H54 (cell line): ENCODE measurements at places on chromosomes 1 and 21.

GRCh38 chr1:33288976-33289857 lies 31.7 kb downstream of the A3GALT2 start:
- no peak for DNase-seq

DNA sequence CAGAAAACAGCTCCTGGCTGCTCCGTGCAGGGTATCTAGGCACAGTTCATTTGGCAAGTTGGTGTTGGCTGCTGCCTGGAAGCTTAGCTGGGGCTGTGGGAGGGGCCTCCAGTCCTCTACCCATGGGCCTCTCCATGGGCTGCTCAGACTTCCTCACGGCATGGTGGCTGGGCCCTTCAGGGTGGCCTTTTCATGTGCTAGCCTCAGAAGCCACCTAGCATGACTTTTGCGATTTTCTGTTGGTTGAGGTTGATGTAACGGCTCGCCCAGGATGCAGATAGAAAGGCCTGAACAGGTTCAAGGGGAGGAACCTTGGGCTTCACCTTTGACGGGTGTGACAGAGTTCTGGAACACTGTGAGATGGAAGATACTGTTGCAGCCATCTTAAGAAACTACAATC lies 25.8 kb upstream of the LHX4 start:
- no peak for DNase-seq

DNA sequence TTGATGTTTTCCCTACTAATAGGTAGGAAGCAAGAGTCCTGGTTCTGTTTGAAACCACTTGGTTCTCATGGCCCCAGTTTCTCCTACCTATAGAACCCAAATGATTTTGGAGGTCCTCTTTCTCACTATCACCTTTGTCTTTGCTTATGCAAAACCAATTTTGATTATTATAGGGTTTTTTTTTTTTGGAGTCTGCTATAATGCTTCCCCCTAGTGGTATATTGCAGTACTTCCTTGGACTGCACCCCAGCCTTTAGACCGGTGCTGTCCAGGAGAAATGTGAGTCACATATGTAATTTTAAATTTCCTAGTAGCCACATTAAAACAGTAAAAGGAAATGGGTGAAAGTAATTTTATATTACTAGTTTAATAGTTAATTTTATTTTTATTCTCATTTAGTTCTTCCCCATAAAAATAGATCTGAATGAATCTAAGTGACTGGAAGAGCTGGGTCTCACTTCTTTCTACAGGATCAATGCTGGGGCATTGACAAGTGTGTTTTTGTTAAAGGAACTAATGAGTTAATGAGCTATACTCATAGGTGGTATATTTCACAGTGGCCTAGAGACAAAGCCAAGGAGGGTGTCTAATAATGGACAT lies 10.6 kb downstream of the FCMR start:
- no peak for DNase-seq

DNA sequence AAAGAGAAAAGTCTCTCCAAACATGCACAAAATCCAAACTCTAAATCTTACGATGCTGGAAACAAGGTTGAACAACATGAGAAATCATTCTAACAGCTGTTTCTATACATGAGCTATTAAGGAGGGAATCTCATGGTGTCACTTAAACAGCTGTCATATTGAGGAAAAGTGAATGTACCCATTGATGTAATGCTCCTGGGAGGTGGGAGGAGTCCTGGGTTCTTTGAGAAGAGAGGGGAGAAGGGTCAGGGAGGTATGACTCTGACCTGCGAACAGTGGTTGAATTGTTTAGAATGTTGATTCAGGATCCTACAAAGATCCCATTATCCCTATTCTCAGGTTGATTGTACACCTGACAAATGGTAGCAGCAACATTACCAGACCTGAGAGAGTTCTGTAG lies 49.3 kb downstream of the ZC3H11B start:
- no peak for DNase-seq

DNA sequence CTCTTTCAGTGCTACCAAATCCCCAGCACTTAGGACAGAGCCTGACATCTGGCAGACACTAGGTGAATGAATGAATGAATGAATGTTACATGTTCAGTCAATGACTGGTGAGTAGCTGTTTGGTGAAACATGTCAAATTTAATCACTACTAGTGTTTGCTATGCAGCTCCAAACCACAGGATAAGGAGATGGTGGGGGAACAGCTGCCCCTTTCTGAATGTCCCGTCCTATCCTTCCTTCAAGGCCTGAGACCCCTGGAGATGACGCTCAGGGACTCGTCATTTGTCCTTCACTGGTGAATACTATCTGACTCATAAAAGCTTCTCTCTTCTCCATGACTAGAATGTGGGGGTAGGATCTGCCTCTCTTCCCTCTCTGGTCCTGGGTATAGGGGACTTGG lies 175.4 kb downstream of the HIVEP3 start:
- DNase-seq, result no peak

GRCh38 chr1:9291914-9292360 lies 757 bp upstream of the SPSB1 start:
- no peak for DNase-seq

DNA sequence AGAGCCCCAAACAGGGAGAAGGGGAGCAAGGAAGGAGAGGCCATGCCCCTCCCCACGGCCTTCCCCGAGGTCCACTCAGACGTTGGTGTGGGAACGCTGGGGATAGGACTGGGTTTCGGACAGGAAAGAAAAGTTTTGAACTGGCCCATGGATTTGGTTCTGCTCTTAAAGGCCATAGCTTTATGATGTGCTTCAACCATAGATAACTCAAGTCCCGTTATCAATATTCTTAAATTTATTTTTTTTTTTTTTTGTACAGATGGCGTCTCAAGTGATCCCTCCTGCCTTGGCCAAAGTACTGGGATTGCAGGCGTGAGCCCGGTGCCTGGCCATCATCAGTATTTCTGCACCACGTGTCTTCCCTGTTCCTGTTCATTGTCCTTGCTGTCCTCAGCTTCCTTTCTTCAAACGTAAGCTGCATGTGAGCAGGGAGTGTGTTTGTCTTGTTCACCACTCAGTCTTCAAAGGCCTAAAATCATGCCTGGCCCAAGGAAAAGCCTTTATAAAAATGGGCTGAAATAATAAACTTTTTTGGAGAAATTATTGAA lies 820 bp upstream of the KRTAP10-1 start:
- DNase-seq, result no peak

GRCh38 chr1:215660259-215660658 lies 93.2 kb downstream of the KCTD3 start:
- DNase-seq, result no peak

DNA sequence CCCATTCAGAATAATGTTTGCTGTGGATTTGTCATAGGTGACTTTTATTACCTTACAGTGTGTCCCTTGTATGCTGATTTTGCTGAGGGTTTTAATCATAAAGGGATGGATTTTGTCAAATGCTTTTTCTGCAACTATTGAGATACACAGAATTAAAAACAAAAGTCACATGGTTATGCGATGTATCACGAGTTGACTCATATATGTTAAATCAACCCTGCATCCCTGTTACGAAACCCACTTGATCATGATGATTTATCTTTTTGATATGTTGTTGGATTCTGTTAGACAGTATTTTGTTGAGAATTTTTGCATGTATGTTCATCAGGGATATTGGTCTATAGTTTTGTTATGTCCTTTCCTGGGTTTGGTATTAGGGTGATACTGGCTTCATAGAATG lies 10.7 kb upstream of the OR2T34 start:
- no peak for DNase-seq

DNA sequence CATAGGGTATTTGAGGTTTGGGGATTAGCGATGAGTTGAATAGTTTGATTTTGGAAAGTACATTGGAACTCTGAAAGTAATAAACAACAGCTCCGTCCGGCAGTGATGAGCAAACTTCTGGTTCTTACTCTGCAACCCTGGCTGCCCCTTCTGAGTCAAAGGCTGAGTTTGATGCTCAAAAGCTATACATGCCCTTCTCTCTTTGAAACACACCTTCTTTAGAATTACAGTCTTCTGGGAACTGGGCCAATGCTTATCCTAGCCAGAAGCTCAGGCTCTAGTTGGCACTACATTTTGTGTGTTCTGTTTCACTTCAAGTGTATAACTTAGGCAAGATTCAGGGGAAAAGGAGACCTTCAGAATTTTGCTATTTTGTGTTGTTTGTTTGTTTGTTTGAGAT lies 9.3 kb downstream of the AHCYL1 start:
- no peak for DNase-seq

GRCh38 chr1:207813946-207814345 lies 62.1 kb downstream of the CD46 start:
- no peak for DNase-seq

DNA sequence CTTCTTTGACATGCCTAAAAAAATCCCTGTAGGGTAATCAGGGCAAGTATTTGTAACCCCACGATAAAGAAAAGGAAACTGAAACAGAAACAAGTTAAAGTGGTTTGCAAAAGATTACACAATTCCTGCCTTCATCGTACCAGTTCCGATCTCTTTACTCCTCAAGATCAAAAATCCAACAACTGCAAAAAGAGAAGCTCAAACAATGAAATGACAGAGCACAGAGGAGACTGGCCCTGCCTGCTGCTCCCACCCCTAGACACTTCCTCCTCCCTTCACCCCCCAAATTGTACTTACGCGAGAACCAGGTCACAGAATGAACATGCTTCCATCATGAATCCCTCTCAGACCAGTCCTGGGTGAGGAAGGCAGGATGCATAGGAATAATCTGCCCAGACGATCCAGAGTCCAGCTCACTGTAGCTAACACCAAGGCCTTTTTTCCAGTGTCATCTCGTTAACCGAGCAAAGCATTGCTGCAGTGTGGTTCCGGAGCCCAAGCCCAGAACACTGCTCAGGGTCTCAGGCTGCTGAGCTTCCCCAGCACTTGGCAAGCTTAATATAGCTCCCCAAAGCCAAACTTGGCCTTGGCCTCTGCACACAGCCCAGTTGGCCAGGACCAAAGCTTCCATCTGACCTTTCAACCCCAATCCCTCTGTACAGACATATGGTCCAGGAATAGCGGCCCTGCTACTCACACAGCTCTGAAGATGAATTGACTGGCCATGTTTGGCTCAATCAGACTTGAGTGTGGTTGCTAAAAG lies 20.3 kb downstream of the RXRG start:
- no peak for DNase-seq

DNA sequence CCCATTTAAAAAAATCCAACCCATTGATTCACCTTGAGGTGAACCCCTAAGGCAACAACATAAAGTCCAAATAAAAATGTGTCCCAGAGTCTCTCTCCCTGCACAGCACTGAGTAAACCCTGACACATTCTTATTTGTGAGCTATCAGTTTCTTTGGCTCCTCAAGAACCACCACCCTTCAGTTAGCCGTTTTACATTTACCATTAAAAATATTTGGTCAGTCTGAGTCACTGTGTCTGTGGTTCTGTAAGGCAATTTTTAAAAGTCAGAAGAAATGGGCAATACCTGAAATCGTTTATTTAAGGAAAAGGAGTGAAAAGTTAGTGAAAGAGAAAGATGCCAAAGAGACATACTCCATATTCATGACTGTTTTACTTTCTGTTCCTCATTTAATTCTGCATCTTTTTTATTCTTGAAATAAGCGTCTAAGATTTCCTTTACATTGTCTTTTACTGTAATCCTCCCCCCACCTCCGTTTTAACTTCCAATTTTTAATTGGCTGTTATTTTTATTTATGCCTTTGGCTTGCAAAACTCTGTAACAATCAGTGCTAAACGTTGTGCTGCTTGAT lies 91.7 kb upstream of the IVNS1ABP start:
- no peak for DNase-seq

DNA sequence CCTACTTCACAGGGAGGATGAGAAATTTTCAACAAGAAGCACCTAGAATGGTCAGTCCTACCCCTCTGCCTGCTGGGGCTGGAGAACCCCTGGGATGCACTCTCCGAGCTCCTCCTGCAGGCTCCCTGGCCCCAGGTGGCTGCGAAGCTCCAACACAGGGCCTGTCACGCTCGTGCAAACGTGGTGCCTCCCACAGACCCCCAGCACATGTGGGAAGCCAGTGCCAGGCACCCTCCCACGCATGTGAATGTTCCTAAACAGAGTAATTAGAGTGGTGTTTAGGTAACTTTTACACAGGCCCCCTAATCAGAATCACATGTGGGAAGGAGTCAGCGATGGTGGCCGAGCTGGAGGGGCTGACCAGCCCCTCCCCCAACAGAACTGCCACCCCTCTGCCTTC lies 28.4 kb downstream of the GLIS1 start:
- no peak for DNase-seq

DNA sequence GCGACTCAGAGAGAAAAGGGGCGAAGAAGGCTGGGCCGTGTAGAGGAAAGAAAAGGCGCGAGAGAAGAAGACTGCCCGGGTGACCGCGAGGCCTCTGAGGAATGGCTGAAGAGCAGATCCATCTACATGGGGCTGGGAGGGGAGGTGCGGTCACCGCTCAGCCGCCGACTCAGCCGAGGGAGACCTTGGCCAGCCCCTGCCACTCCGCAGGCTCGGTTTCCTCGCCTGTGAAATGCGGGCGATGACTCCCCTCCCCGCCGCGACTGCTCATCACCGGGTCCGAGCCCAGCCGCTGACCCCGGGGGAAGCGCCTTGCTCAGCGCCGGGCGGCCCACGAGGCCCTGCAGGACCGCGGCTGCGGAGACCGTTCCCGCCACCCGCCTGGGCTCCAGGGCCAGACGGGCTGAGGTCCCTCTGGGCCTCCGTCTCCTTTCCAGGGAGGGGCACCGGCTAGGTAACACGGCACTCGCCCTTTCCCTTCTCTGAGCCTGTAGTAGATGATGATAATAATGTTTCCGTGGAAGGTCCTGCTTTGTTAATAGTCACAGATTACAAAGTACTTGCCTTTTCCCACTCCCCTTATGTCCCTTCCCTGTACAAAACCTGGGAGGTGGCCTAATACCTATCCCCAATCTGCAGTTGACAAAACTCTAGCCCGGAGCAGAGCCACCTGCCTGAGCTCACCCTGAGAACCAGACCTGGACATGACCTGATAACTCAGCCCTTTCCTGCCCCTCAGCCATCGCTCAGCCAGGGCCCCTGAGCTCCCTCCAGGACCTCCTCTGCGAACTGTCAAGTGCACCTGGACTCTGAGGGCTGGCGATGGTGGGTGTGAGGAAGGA lies 1.6 kb upstream of the BSND start:
- no peak for DNase-seq

DNA sequence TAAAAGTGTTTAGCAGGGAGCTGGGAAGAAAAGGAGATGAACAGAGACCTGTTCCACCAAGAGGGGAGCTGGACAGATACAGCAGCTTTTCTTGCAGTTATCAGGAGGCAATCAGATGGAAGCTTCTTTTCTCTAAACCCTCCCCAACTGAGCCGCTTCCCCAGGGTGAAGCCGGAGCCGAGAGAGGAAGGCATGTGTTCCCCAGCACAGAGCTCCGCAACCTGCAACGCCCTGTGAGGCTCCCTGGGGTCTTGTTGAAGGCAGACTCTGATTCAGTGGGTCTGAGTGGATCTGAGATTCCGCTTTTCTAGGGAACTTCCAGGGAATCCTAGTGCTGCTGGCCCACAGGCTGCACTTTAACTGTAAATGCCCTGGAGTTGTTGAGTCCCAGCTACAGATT lies 139.1 kb upstream of the COA6 start:
- DNase-seq, result no peak
